ENCODE measurements at places on chromosomes 11 and 22.

DNA sequence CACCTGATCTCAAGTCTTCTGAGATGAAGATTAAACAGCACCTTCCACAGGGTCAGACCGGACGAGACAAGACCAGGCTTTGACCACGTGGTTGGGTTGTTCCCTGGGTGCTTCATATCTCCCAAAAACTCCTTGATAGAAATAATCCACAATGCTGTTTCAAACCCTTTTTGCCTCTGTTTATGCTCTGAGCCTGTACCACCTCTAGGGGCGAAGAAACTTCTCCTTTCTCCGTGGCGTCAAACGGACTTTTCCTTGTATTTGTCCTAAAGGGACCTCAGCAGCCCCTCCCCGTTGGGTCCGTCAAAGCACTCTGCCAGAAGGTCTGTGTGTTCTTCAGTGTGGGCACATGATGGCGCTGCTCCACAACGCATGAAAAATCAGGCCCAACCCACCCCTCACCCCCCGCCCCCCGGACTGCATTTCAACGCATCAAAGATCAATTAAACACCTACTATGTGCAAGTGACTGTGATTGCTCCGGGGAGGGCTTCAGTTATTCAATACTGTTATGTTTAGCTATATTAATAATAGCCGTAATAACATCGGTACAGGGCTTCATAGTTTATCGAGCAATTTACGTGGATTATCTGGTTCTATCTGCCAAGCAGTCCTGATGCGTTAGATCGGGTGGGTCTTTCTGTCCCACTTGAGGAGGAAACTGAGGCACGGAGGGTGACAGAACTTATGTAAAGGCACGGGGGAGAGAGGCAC lies 17.3 kb upstream of the EIF3D start:
- no peak for DNase-seq

DNA sequence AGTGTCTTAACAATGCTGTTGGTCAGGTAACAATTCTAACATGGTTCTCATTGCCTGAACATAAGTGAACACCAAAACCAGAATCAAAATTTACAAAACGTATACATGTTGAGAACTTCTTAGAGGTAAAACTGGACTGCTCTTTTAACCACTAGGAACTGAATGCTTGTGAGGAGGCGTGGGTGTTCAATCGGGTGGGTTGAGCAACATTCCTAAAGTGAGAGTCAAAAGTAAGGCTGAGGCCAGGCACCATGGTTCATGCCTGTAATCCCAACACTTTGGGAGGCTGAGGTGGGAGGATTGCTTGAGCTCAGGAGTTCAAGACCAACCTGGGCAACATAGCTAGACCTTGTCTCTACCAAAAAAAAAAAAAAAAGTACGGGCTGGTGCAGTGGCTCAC lies 11.5 kb downstream of the PPME1 start:
- DNase-seq: no peak

DNA sequence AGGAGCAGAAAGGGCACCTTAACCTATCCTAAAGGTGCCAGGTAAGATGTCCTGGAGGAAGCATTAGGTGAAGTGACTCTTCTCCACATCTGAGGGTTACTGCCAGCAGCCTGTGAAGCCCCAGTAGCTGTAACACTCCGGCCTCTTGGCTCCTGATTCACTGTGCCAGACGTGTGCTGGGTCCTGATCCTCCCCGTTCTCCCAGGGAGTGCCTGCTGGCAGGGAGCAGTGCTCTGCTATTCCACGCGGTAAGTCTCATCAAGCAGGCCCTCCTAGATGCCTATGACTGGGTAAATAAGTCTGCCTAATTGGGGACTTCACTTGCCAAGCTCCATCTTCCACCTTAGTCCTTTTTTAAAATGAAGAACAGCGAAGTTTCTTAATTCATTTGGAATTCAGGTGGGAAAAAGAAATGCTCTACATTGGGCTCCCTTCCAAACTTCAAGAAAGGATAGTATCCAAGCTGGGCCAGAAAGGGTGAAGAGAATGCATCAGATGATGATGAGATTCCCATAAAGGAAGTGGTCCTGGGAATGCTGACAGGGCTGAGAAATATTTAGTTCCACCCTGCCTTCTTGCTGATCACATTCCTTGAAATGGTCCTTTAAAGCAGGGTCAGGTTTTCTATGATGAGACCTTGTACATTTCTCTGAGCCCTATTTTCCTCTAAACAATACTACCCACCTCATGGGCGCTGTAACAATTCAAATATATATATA lies 188.0 kb downstream of the MAML2 start:
- DNase-seq: no peak

DNA sequence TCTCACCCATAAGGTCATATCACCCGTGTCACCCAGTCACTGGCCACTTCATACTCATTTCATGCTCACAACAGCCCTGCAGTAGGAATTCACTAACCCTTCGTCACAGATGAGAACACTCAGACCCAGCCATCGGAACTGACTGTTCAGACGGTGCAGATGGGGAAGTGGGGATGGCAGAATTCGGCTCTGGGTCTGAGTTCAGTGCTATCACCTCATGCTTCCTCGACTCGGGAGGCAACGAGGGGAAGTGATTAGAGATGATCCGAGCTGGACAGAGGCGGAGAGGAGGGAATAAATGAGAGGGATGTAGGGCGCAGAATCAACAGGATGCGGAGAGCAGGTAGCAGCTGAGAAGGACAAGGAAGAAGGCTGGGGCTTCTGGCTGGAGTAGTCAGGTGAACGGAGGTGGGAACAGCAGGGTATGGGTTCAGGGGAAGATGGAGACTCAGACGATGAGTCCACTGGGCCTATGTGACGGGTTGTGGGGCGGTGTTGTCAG lies 4.7 kb downstream of the B3GNT6 start:
- no peak for DNase-seq

DNA sequence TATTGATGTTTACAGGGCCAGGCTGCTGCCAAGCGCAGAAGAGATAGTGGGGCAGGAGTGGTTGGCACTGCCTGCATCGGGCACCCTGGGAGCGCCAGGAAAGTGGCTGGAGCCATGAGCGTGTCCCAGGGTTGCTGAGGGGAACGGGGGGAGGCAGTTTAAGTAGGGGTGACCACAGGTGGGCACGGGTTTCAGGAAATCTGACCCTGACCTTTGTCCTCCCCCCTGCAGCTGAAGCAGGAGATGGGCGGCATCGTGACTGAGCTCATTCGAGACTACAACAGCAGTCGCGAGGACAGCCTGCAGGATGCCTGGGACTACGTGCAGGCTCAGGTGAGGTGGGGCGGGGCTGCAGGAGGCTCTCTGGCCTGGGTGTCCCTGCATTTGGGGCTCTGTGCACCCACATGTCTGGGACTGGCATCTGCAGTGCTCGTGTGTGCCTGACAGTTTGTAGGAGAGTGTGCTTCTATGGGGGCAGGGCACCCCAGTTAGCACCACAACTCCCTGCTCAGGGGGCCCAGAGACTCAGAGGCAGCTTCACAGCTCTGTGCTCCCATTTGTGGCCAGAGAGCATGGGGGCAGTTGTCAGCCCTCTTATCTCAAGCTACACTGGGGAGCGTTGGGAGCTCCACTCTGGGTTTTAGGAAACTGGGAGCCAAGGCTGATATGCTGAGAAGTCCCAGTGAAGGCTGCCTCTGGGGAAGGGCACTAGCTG lies 49.7 kb downstream of the CD82 start:
- DNase-seq: no peak

GRCh38 chr11:43555816-43556611 lies 124.5 kb upstream of the HSD17B12 start:
- no peak for DNase-seq

- DNase-seq: no peak
Measured at GRCh38 chr22:17441326-17441725, 72.1 kb downstream of the CECR2 start.

DNA sequence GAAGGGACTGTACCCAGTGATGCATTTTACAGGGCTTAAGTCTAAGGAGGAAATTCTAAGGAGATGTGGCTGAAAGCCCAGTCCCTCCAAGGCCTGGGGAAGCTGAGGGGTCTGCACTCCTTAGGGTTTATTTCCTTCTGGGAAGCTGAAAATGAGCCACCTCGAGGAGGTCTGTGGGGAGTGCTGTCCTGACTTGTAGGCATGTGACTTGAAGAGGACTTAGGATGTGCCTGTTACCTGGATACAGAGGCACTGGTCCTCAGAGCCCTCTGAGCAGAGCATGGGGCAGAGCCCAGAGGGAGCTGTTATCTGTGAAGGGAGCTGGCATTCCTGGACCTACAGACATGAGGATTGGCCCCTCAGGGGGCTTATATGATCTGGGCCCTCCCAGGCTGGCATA lies 77.1 kb downstream of the TP53I11 start:
- no peak for DNase-seq

- no peak for DNase-seq
Measured at GRCh38 chr11:35478471-35479091, 46.8 kb downstream of the PAMR1 start.

DNA sequence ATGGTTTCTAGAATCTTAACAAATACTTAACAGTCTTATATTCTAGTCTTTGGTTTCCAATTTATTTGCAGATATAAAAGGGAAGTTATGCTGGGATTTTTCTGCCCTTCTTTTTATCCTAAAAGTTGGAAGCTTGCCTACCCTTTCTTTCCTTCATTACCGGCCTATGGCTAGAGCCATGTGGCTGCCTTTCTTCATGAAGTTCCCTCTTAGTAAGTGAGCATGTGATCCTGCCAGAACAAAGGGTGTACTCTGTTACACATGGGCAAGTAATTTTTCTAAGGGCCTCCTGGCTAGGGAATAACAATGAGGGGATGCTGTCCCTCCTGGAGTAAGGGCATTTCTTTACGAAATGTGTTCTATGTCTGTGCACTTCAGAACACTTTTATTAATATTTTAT lies 252.1 kb upstream of the PITPNB start:
- DNase-seq: no peak

DNA sequence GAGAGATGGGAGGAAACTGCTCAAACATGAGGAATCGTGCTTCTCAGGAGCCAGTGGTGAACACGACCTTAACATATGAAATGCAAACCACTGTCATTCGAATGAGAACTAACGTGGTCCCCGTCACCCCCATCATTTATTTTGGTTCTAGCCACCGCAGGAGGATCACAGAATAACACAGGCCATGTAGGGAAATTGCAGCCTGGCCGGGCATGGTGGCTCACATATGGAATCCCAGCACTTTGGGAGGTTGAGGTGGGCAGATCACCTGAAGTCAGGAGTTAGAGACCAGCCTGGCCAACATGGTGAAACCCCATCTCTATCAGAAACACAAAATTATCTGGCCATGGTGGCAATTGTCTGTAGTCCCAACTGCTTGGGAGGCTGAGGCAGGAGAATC lies 27.1 kb downstream of the KRTAP5-5 start:
- DNase-seq: no peak

DNA sequence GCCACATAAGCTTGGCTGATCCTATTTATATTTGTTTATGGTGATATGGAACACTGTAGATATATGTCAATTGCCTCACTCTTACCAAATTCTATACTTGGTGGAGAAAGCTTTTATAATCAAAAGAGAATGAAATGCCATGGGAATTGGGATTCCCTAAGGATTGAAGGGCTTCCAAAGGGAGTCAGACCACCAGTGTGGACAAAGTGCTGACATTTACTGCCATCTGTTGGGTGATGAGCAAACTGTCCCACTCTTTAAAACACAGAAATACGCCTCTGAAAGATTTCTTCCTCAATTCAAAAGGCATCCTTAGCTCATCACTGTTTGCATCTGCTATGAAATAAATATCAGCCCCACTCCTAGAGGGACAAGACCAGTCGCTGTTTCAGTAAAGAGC lies 7.1 kb downstream of the SLC1A2 start:
- no peak for DNase-seq

GRCh38 chr22:28132466-28132865 lies 213.4 kb upstream of the PITPNB start:
- no peak for DNase-seq

DNA sequence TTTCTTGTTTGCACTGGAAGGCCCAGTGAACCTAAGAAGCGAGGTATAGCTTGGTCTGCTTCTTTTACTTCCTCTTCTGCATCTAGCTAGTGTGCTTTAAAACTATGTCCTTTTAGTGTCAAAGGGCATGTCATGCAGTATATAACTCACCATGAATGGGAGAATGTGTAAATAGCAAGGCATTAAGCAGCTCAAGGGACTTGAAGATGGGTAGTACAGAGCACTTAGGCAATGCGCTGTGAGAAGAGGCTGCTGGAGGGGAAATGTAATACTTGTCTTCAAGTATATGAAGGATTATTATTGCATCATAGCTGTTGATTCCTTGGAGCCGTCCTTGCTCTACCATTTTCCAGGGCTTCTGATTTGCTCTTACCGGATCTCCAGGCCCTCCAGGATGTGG lies 7.6 kb downstream of the MAML2 start:
- DNase-seq: no peak

GRCh38 chr11:1514336-1515061 lies 27.9 kb upstream of the MOB2 start:
- DNase-seq: no peak

DNA sequence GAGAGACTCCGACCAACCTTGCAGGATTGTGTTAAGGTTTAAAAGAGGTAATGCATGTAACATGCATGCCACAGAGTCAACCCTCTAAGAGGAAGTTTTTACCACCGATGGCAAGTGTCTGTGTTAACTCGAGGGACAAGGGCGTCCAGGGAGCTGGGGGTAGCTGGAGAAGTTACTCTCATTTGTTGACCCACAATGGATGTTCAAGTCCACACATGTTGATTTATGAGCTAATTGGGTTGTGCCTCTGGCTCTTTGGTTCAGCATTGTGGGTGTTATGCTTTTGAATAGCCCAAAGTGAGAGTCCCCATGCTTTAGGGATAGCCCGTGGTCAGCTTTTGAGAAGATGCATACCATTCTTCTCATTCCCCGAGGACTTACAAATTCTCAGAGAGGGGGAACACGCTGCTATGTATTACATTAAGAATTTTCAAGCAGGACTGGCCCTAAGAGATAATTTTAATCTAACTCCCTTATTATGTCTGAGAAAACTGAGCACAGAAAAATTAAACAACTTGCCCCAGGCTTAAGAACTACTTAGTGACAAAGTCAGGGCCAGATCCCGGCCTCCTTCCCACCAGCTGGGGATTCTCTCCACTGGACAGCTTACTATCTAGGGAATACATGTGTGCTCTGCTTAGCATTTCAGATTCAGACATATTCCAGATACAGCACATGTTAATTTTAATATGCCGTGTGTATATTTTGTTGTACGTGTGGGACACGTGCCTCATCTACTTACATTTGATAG lies 5.2 kb upstream of the PLET1 start:
- DNase-seq: no peak

DNA sequence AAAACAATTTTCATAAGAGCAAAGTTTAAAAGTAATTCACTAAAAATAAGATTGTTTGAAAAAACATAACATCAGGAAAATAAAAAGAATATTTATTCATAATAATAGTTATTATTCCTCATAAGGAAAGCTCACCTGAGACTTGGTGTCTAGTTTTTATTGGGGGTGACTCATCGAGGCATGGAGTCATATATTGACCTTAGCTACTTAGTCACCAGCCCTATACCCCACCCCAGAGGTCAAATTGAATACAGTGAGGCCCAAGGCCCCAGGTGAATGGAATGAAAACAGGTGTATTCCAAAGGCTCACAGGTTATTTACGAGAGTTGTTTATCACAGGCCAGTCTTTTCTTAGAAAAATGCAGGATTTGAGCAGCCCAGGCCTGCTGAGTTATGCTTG lies 36.9 kb downstream of the CNTF start:
- no peak for DNase-seq

- DNase-seq: no peak
Measured at GRCh38 chr11:78952890-78953289, 378.2 kb upstream of the NARS2 start.

- DNase-seq: no peak
Measured at GRCh38 chr22:29994027-29994715, 86.1 kb upstream of the HORMAD2 start.

- DNase-seq: no peak
Measured at GRCh38 chr11:61139387-61139786, 21.8 kb downstream of the VPS37C start.

GRCh38 chr22:29733362-29734201 lies 13.8 kb downstream of the CABP7 start:
- DNase-seq: no peak

GRCh38 chr11:64717268-64717578 lies 5.8 kb downstream of the NRXN2 start:
- no peak for DNase-seq
